ENCODE measurements at places on chromosomes 16 and 17.

DNA sequence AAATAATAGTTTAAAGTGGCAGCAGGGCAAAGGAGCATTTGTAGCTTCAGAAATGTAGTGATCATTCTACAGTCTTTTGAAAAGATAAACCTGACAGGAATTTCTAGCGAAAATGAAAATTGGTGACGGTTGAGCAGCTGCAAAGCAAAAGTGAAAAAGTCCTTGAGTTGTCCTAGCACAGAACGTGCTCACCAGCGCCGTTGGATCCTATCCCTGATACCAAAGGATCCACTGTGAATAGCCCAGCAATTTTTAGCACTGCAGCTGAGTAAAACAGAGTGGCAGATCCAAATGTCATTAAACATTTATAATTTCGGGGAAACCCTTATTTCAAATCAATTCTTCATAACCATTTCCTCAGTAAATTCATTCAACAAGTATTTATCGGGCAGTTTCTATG, 453.8 kb upstream of the HSBP1 start:
- H3K4me3 ChIP-seq = no peak overlapping the region
- peaks cover 9% of the 10 kb centered on the region for H3K4me1 ChIP-seq
- DNase-seq = no peak
- no peaks in the 10 kb centered on the region for H3K36me3 ChIP-seq

GRCh38 chr16:27432558-27432957, 30.6 kb downstream of the IL21R start:
- H3K4me1 ChIP-seq = no peaks in the 10 kb centered on the region
- no peak overlapping the region for H3K27ac ChIP-seq
- peaks cover 22% of the 10 kb centered on the region for H3K27me3 ChIP-seq

- DNase-seq = no peak
- H3K4me3 ChIP-seq = no peak overlapping the region
- H3K4me1 ChIP-seq = no peaks in the 10 kb centered on the region
- H3K36me3 ChIP-seq = no peaks in the 10 kb centered on the region
- H3K27me3 ChIP-seq = no peaks in the 10 kb centered on the region
- H3K27ac ChIP-seq = no peak overlapping the region
Measured at GRCh38 chr16:80028581-80029380, 428.2 kb upstream of the MAF start.

- no peak overlapping the region for H3K27ac ChIP-seq
- no peak overlapping the region for H3K4me3 ChIP-seq
- no peaks in the 10 kb centered on the region for H3K4me1 ChIP-seq
Measured at GRCh38 chr16:23519282-23519681, 9.0 kb upstream of the GGA2 start.

DNA sequence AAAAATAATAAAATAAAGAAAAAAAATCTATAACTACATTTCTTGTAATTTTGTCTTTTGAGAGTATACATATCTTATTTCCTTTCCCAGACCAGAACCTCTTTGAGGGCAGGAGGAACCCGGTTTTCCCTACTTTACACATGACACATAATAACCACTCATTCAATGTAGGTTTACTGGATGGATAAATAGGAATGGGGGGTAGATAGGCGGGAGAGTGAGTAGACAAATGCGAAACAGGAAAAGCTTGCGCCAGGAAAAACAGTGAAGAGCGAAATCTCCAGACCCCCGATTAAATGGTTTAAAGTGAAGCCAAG, 515 bp upstream of the GOSR2 start:
- no peaks in the 10 kb centered on the region for H3K36me3 ChIP-seq
- H3K4me1 ChIP-seq = peaks cover 26% of the 10 kb centered on the region
- peak overlapping the region; percentile 87 for H3K27ac ChIP-seq
- peak overlapping the region; percentile 88 for H3K4me3 ChIP-seq

- no peak overlapping the region for H3K4me3 ChIP-seq
- H3K36me3 ChIP-seq = no peaks in the 10 kb centered on the region
- DNase-seq = no peak
- H3K4me1 ChIP-seq = no peaks in the 10 kb centered on the region
- no peaks in the 10 kb centered on the region for H3K27me3 ChIP-seq
- H3K27ac ChIP-seq = no peak overlapping the region
Measured at GRCh38 chr17:65064452-65065019, 8.0 kb upstream of the GNA13 start.

DNA sequence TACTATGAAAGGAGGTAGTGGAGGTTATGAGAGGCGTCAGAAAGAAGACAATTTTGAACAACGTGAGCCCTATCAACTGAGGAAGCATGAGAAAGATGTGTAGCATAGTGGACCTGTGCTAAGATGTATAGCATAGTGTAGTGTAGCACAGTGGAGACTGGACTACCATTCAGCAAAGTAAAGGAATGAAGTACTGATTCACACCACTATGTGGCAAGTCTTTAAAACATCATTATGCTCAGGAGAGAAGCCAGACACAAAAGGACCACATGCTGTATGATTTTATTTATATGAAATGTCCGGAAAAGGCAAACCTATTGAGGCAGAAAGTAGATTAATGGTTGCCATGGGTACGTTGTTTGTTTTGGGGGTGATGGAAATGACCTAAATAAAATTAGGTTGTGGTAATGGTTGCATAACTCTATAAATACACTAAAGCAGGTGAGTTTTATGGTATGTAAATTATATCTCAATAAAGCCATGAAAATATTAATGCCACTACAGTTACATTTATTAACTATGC, 20.4 kb upstream of the XYLT1 start:
- DNase-seq = no peak
- H3K27me3 ChIP-seq = peaks cover 2% of the 10 kb centered on the region
- no peaks in the 10 kb centered on the region for H3K4me1 ChIP-seq
- no peak overlapping the region for H3K4me3 ChIP-seq
- H3K27ac ChIP-seq = no peak overlapping the region
- H3K36me3 ChIP-seq = no peaks in the 10 kb centered on the region

- no peak overlapping the region for H3K4me3 ChIP-seq
- no peak overlapping the region for H3K27ac ChIP-seq
- no peaks in the 10 kb centered on the region for H3K27me3 ChIP-seq
Measured at GRCh38 chr17:68141050-68141449, 105.5 kb downstream of the KPNA2 start.

DNA sequence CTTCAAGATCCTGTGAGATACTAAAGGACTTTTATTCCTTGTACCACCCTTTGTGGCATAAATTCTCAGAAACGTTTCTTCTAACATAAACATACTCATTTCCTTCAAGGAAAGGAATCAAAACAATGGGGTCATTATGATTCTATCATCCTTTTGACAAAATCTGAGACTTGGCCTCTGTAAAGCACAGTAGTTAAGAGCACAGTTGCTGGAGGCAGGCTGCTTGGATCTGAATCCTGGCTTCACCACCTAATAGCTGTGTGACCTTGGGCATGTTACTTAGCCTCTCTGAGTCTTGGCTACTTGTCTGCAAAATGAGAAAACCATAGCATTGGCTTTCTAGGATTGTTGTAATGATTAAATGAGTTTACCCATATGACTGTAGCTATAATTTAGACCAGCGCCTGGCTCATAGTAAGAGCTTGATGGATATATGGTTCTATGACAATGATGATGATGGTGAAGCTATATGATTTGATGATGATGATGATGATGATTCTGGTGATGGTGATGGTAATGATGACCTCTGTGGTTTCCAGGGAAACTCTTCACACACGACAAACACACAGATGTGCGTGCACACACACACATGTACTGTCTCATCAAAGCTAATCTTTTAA, 6.1 kb upstream of the KRT31 start:
- no peaks in the 10 kb centered on the region for H3K27me3 ChIP-seq
- no peaks in the 10 kb centered on the region for H3K4me1 ChIP-seq
- no peak overlapping the region for H3K4me3 ChIP-seq
- H3K27ac ChIP-seq = no peak overlapping the region

DNA sequence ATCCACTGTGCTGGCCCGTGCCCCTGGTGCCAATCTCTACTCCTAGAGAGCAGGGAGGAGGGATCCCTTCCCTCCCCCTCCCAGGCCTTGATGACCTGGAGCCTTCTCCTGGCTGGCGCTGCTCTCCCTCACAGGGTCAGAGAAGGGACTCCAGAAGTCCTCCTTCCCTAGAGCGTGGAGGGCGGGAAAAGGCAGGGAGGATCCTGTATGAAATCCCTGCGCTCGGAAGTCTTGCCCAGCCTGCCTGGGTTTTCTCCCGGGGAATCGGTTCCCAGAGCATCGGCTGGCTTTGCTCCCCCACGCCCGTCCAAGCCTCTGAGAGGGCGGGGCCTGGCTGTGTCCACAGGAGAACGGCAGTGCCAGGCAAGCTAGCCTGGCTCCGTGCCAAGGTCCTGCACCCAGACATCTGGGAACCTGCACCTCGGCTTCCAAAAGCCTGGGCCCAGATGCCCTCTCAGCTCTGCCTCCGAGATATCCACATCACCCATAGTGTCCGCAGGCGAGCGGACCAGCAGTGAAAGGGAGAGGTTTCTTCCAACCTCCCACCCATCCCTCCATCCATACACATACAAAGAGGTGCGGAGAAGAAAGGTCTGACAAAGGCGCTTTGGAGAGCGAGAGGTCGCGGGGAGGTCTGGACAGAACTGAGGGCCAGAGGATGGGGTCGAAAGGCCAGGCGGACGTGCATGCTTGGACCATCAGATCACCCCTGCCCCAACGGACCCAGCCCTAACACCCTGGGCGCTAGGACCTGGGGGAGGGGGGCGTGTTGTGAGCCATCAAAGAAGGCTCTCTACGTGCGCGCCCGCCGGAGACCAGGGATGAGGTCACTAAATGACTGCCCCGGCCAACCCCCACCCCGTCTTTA, 1.1 kb downstream of the MPP2 start:
- no peaks in the 10 kb centered on the region for H3K36me3 ChIP-seq
- H3K27me3 ChIP-seq = no peaks in the 10 kb centered on the region
- peak; percentile 91 for DNase-seq
- peak overlapping the region; percentile 76 for H3K4me3 ChIP-seq
- peak overlapping the region; percentile 96 for H3K27ac ChIP-seq
- no peaks in the 10 kb centered on the region for H3K4me1 ChIP-seq

DNA sequence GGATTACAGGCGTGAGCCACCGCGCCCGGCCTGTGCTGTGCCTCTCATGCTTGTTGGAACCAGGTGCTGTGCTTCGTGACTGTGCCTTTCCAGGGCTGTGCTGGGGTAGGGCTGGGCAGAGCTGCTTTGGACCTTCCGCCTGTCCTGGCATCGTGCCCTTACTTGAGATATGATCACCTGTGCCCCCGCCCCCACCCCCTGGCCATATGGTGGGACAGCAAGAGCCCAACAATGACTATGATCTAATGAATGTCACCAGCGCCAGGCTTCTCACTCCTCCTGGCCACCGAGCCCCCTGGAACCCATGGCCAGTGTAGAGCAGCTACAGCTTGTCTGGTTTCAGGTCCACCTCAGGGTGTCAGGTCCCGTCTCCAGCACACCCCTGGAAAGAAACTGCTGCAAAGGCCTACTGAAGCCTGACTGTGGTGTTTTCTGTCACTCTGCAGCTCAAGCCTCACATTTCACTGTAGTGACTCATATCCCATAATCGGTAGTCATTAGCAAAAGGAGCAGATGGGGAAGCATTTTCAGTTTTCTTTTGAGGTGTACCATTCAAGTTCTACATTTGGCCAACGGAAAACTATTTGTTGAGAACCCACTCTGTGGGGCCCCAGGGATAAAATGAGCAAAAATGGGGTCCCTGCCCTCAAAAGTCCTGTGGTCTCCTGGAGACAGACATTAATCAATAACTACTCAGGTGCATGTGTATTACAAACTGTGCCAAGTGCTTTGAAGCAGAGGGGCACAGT, 22.1 kb downstream of the FCSK start:
- peaks cover 5% of the 10 kb centered on the region for H3K4me1 ChIP-seq
- H3K36me3 ChIP-seq = peaks cover 100% of the 10 kb centered on the region
- DNase-seq = no peak
- H3K4me3 ChIP-seq = no peak overlapping the region
- H3K27me3 ChIP-seq = no peaks in the 10 kb centered on the region

GRCh38 chr17:17491546-17491988, 4.6 kb downstream of the RASD1 start:
- H3K27ac ChIP-seq = no peak overlapping the region
- no peak overlapping the region for H3K4me3 ChIP-seq
- peaks cover 14% of the 10 kb centered on the region for H3K4me1 ChIP-seq
- no peaks in the 10 kb centered on the region for H3K27me3 ChIP-seq

GRCh38 chr16:2960183-2961010, 3.7 kb upstream of the KREMEN2 start:
- no peak overlapping the region for H3K4me3 ChIP-seq
- DNase-seq = no peak
- H3K36me3 ChIP-seq = no peaks in the 10 kb centered on the region
- peaks cover 25% of the 10 kb centered on the region for H3K4me1 ChIP-seq

GRCh38 chr17:55436224-55437158, 14.9 kb upstream of the MMD start:
- H3K27ac ChIP-seq = no peak overlapping the region
- H3K4me3 ChIP-seq = no peak overlapping the region
- H3K36me3 ChIP-seq = no peaks in the 10 kb centered on the region

GRCh38 chr16:11177578-11178160, 78.3 kb downstream of the SOCS1 start:
- no peak overlapping the region for H3K4me3 ChIP-seq
- no peak for DNase-seq
- H3K27ac ChIP-seq = no peak overlapping the region
- H3K4me1 ChIP-seq = no peaks in the 10 kb centered on the region

- no peaks in the 10 kb centered on the region for H3K4me1 ChIP-seq
- H3K27ac ChIP-seq = no peak overlapping the region
- no peaks in the 10 kb centered on the region for H3K36me3 ChIP-seq
- no peak overlapping the region for H3K4me3 ChIP-seq
- no peaks in the 10 kb centered on the region for H3K27me3 ChIP-seq
- no peak for DNase-seq
Measured at GRCh38 chr16:26133416-26134093, 441.8 kb downstream of the HS3ST4 start.

- no peaks in the 10 kb centered on the region for H3K36me3 ChIP-seq
- DNase-seq = no peak
- peaks cover 23% of the 10 kb centered on the region for H3K27me3 ChIP-seq
- no peak overlapping the region for H3K4me3 ChIP-seq
Measured at GRCh38 chr16:75196836-75197235, 10.1 kb downstream of the CTRB2 start.

GRCh38 chr17:43676471-43676870, 14.7 kb upstream of the MEOX1 start:
- no peak overlapping the region for H3K27ac ChIP-seq
- no peaks in the 10 kb centered on the region for H3K36me3 ChIP-seq
- H3K4me1 ChIP-seq = peaks cover 9% of the 10 kb centered on the region
- no peaks in the 10 kb centered on the region for H3K27me3 ChIP-seq
- H3K4me3 ChIP-seq = no peak overlapping the region

- DNase-seq = no peak
- no peak overlapping the region for H3K4me3 ChIP-seq
- H3K4me1 ChIP-seq = no peaks in the 10 kb centered on the region
- H3K27me3 ChIP-seq = peaks cover 6% of the 10 kb centered on the region
- H3K36me3 ChIP-seq = no peaks in the 10 kb centered on the region
Measured at GRCh38 chr17:3037259-3037658, 26.1 kb downstream of the OR1D5 start.

- H3K4me1 ChIP-seq = peaks cover 25% of the 10 kb centered on the region
- H3K36me3 ChIP-seq = no peaks in the 10 kb centered on the region
- H3K27ac ChIP-seq = no peak overlapping the region
- no peaks in the 10 kb centered on the region for H3K27me3 ChIP-seq
- DNase-seq = no peak
Measured at GRCh38 chr17:31535581-31535981, 144.1 kb downstream of the RAB11FIP4 start.

All from tibial artery (tissue), 4 donors.